ENCODE measurements at places on chromosomes 5 and 9.

- no peak for DNase-seq
These were observed 26.4 kb downstream of the RGS7BP start for GRCh38 chr5:64532212-64532611.

DNA sequence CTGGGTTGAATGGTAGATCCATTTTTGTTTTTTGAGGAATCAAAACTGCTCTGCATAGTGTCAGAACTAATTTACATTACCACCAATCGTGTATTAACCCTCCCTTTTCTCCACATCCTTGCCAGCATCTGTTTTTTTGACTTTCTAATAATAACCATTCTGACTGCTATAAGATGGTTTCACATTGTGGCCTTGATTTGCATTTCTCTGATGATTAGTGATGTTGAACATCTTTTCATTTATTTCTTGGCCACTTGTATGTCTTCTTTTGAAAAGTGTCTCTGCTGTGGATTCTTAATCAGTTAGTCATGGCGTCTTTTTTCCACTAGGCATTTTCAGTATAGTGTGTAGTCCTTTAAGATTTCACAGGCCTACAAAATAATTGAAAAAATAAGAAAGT, 2144.3 kb upstream of the C9orf72 start:
- no peak for DNase-seq

DNA sequence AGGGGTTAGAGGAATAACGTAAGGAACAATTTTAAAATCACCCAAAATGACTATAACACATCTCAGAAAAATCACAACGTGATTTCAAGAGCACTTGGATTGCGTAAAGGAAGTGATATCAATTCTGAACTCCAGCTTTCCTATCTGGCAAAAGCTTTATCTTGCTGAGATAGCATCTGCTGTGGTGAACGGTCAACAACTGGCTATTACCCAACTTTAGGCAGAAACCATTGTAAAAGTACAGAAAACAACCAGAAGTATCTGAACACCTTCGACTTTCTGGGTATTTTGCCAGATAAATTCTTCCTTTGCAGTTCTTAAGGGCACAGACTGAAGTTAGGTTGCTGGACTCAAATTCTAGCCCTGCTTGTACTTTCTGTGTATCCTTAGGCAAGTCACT, 9.2 kb downstream of the ABLIM3 start:
- DNase-seq: no peak

DNA sequence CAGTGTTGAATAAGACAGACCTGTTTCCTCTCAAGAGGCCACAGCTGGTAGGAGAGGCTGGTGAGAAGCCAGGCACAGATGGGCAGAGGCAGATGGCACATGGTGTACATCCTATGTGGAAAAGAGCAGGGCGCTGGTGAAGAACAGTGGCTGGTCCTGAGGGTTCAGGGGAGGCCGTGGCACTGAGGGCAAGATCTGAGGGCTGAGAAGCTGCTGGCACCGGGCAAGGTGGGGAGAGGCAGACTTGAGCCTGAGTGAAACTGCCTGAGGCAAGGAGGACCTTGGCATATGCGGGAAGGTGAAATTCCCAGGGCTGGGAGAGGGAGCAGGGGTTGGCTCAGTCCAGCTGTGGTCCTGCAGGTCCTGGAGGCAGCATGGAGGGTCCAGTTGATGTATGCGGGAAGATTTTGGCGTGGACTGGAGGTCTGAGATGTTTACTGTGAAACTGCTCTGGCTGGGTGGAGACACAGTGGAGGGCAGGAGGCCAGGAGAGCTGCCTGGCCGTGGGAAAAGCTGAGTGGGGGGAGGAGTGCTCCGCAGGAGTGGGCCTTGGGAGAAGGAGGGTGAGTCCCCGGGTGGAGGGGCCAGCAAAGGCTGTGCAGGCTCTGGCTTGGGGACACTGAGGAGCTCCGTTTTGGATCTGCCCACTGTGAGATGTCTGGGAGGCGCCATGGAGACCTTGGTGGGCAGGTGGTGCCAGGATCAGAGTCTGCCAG, 2.6 kb downstream of the MAN1B1 start:
- DNase-seq: no peak

GRCh38 chr5:30693326-30693725, 500.2 kb upstream of the CDH6 start:
- DNase-seq: no peak

DNA sequence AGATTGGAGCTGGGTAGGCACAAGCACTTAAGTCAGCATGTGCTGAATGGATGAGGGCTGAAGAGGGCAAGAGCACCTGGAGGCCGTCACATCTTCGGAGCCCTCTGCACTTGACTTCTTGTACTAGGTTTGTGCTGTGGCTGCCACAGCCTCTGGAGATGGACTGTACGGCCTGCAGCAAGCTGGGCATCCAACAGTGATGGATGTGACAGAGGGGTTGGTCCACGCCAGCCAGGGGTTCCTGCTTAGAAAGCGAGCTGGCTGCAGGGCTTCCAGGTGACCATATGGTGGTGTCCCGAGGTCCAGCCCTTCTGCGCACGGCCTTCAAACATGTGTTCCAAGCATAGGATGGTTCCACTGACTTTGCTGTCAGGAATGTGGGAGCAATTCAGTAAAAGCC, 65.1 kb upstream of the PHYKPL start:
- DNase-seq: no peak

- no peak for DNase-seq
These were observed 4.5 kb downstream of the GSN start for GRCh38 chr9:121272401-121272948.

DNA sequence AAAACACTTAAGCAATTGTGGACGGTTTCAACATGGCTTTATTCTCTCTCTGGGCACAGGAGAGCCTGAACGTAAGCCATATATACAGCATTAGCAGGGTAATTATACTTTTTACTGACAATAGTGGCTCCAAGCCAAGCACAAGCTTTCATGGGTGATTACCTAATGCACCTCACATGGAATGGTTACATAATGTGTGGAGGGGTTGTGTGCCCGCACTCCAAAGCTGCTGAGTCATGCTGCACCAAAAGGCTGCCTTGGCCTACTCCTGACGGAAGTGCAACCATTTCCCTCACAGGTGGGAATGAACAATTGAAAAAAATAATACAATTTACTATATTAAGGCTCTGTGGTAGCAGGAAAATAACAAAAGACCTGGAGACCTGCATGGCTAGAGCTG, 86.5 kb upstream of the ATP10B start:
- DNase-seq: no peak

DNA sequence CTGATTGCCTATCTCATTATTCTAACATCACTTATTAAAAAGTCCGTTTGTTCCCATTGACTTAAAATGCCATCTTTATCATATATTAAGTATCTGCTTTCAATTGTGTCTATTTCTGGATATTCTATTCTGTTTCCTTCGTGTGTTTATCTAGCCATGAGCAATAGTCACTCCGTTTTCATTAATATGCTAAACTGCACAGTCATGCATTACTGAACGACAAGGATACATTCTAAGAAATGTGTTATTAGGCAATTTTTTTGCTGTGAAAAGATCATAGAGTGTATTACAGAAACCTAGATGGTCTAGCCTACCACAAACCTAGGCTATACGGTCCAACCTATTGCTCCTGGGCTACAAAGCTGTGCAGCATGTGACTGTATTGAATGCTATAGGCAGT, 482.9 kb downstream of the IRX1 start:
- no peak for DNase-seq

- DNase-seq: peak; percentile 10
These were observed 423.0 kb downstream of the DIRAS2 start for GRCh38 chr9:90219548-90220118.

GRCh38 chr5:54570916-54571315, 53.4 kb downstream of the SNX18 start:
- DNase-seq: no peak

GRCh38 chr5:131530706-131531331, 104.2 kb downstream of the RAPGEF6 start:
- DNase-seq: no peak

DNA sequence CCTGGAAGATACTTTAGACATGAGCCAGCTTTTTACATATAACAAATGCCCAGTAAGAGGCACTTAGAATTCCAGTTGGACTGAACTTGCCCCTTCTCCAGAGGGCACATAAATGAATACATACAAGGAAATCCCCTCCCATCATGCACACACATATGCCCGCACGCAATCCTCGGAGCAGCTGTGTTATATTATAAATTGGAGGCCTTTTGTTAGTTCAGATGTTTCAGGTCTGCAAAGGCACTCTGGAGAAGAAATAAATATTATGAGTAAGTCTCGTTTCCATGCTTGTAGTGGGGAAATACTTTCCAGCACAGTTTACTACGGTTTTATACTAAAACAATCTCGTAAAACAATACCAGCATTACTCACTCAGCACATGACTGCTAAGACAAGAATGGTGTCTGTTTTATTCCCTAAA, 17.6 kb upstream of the MUSK start:
- DNase-seq: no peak

Data from stimulated activated CD8-positive, alpha-beta memory T cell treated with anti-CD3 and anti-CD28 coated beads, Interleukin-2, amount 100 ng/mL, for 48 hours (primary cell).